Right lung (tissue), 10 donors: ENCODE measurements at places on chromosomes 11 and 22. TPM values are rescaled to one million over a fixed set of nuclear protein-coding genes. Genes with fewer than 3 reads are reported as not detected.

APOA4 gene
- not detected for polyA plus RNA-seq

EHF gene
- 11.7 TPM for polyA plus RNA-seq

TNNT3 gene
- polyA plus RNA-seq, result 2.5 TPM

TMEM45B gene
- 3.6 TPM for polyA plus RNA-seq

CHRNA10 gene
- 2.3 TPM for polyA plus RNA-seq

SRRD gene
- polyA plus RNA-seq, result 28.4 TPM

PARVG gene
- 3.9 TPM for polyA plus RNA-seq

POU2AF3 gene
- 18.8 TPM for polyA plus RNA-seq

CARNS1 gene
- 5.3 TPM for polyA plus RNA-seq

USP2 gene
- 5.5 TPM for polyA plus RNA-seq

MMP13 gene
- polyA plus RNA-seq, result not detected

PACSIN2 gene
- polyA plus RNA-seq, result 68.7 TPM

LMNTD2 gene
- polyA plus RNA-seq, result 4.9 TPM

BARX2 gene
- 0.25 TPM for polyA plus RNA-seq

PGM2L1 gene
- 6.0 TPM for polyA plus RNA-seq

EFCAB6 gene
- 3.4 TPM for polyA plus RNA-seq

OR8H1 gene
- polyA plus RNA-seq, result not detected

CRYBB1 gene
- polyA plus RNA-seq, result 1.2 TPM

FAM111B gene
- 24.1 TPM for polyA plus RNA-seq

BEST1 gene
- 4.2 TPM for polyA plus RNA-seq

HORMAD2 gene
- polyA plus RNA-seq, result 0.54 TPM

FAT3 gene
- 60.4 TPM for polyA plus RNA-seq

IL17REL gene
- polyA plus RNA-seq, result 0.15 TPM

DBX1 gene
- polyA plus RNA-seq, result 0.35 TPM

SCN2B gene
- 5.7 TPM for polyA plus RNA-seq

PTPRCAP gene
- polyA plus RNA-seq, result 1.7 TPM

MAPK11 gene
- 20.1 TPM for polyA plus RNA-seq

SEZ6L gene
- polyA plus RNA-seq, result 0.84 TPM

DHCR7 gene
- 27.4 TPM for polyA plus RNA-seq

TMEM191C gene
- 2.1 TPM for polyA plus RNA-seq

CCDC90B gene
- 72.9 TPM for polyA plus RNA-seq

SF3A1 gene
- polyA plus RNA-seq, result 105 TPM

GGTLC2 gene
- not detected for polyA plus RNA-seq

PAX6 gene
- polyA plus RNA-seq, result 0.15 TPM

CSNK2A3 gene
- 2.0 TPM for polyA plus RNA-seq

KREMEN1 gene
- polyA plus RNA-seq, result 41.8 TPM

GTSE1 gene
- polyA plus RNA-seq, result 11.9 TPM

DAGLA gene
- 2.4 TPM for polyA plus RNA-seq

ACR gene
- polyA plus RNA-seq, result 0.40 TPM

C11orf21 gene
- 2.0 TPM for polyA plus RNA-seq

MLC1 gene
- polyA plus RNA-seq, result 2.4 TPM

SAA4 gene
- not detected for polyA plus RNA-seq

OR51I1 gene
- polyA plus RNA-seq, result not detected

ZBED5 gene
- polyA plus RNA-seq, result 118 TPM

TOLLIP gene
- 25.0 TPM for polyA plus RNA-seq

SCGB2A2 gene
- polyA plus RNA-seq, result not detected

ABCC8 gene
- polyA plus RNA-seq, result 5.4 TPM
